Foreskin fibroblast (primary cell): ENCODE measurements at places on chromosomes 7 and 10.

- no peak for DNase-seq
Measured at GRCh38 chr10:67280405-67280804, 354.6 kb downstream of the LRRTM3 start.

DNA sequence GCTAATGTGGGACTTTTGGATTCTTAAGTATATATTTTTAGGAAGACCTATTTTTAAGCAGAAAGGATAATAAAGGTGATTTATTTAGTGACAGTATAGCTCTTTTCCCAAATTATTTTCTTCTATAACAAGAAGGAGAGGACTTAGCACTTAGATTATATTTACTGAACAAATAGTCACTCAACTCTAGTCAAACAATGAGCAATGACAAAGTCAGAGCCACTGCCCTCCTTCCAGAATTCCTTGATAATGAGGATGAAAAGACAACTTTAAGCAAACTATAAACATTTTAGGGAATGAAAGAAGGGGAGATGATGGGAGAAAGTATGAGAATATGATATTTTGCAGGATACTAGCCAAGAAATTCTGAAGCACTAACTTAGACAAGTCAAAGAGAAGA, 293.5 kb upstream of the YAE1 start:
- DNase-seq = no peak

- DNase-seq = no peak
Measured at GRCh38 chr7:36372156-36372555, 17.5 kb upstream of the ANLN start.

DNA sequence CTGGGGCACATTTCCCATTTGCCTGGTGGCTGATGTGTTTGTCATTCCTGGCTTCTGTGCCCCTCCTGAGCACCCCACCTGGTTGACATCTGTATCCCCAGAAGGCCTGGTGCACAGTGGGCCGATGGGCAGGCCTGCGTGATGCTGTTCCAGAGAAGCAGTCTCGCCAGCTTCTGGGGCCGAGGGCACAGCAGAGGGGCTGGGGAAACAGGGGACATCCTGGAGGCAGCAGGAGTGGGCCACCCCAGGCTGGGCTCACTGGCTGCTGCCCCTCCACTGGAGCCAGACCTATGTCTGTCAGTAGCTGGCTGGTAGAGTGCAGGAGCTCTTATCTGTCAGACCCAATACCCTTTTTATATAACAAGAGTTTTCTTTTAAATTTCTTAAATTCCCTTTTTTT, 896 bp upstream of the MYL7 start:
- DNase-seq = no peak

DNA sequence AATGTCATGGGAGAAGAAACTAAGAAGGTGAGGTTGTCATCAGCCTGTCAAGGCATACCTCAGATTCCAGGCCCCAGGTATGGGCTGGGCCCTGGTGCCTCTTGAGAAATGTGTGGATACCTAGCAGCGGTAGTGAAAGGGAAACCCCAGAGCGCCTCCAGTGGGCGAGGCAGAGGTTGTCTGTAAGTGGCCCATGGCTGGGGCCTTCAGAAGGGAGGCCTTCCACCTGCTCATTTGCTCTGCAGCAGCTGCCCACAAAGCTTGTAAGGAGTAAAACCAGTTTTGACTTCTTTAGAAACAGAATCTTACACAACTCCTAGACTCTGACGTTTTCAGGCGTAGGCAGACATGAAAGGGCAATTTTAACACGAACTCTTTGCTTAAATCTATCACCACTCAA, 509.9 kb downstream of the PARD3 start:
- no peak for DNase-seq

DNA sequence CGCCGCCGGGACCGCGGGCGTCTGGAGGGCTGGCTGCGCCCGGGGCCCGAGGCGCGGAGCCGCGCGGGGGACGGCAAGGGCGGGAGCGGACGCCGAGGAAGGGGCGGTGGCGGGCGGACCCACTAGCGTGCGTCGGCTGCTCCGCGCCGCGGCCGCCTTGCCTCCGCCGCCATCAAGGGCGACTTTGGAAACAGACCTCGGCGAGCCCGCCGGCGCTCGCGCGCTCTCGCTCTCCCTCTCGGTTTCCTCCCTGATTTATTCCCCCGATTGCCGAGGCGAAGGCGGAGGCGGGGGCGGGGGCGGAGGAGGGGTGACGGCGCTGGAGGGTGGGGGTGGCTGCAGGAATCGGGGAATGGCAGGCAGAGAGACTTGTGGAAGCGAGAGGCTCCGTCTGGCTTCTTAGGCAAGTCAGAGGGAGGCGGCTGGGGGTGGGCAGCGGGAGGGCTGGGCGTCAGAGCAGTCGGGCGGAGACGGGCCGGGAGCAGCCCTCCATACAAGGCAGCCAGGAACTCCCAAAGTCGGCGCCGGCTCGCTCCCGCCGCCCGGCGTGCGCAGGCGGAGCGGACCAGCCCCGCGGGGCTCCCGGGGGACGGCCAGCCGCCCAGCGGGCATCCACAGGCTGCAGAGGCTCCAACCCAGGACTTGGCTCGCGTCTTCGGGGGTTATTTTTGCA, at the start of gene CACNA2D1:
Gene CACNA2D1 (minus strand): TSS at position 231 of the 673 bp plus-strand sequence.
- DNase-seq = peak; percentile 85

DNA sequence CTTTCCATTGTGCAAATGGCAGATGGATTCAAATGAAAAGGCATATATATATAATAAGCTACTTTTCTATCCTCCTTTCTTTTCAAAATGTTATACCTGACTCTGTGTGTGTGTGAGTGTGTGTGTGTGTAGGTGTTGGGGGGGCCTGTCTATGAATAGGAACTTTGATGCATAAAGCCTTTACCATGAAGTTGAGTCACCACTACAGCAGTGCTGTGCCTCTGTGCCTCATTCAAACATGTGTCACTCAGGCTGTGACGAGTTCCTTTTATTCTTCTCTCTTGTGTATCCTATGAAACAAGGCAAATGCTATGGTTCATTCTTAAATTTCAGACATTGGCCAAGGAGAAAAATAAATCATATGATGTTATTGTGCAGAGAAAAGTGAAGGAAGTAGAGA, 52.7 kb upstream of the DKK1 start:
- DNase-seq = no peak

GRCh38 chr7:584122-584465, 64.4 kb upstream of the PDGFA start:
- peak; percentile 29 for DNase-seq

- DNase-seq = peak; percentile 75
Measured at GRCh38 chr10:24826009-24826408, 102.3 kb upstream of the ARHGAP21 start.

GRCh38 chr7:65477326-65477725, 103.7 kb downstream of the ZNF92 start:
- DNase-seq = no peak

- DNase-seq = no peak
Measured at GRCh38 chr7:24597014-24597413, 23.8 kb downstream of the PALS2 start.

GRCh38 chr7:31027161-31027965, 24.7 kb upstream of the ADCYAP1R1 start:
- peak; percentile 20 for DNase-seq

DNA sequence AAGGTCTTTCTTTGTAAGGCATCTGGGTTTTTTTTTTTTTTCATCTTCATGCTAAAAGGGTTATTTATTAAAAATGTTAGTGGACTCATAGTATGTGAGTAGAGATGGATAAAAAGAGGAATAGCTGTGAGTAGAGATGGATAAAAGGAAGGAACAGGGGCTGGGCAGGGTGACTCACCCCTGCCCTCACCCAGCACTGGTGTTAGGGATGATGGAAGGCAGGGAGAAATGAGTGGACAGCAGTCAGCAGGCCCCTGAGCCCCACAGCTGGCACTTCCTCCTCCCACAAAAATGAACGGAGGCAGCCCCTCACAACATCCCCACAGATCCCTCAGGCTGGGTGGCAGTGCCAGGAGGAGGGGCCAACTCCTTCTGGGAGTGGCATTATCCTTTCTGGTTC, 39.3 kb downstream of the ANTXRL start:
- no peak for DNase-seq
